ENCODE measurements at places on chromosomes 7 and 10.
A peak's percentile ranks its signal among the peaks of the same experiment; 100 is the strongest.

GRCh38 chr7:11817111-11817740 is 14.8 kb downstream of the THSD7A start:
- DNase-seq = no peak

- no peak for DNase-seq
Measured at GRCh38 chr10:63434866-63435854, 30.6 kb downstream of the JMJD1C start.

DNA sequence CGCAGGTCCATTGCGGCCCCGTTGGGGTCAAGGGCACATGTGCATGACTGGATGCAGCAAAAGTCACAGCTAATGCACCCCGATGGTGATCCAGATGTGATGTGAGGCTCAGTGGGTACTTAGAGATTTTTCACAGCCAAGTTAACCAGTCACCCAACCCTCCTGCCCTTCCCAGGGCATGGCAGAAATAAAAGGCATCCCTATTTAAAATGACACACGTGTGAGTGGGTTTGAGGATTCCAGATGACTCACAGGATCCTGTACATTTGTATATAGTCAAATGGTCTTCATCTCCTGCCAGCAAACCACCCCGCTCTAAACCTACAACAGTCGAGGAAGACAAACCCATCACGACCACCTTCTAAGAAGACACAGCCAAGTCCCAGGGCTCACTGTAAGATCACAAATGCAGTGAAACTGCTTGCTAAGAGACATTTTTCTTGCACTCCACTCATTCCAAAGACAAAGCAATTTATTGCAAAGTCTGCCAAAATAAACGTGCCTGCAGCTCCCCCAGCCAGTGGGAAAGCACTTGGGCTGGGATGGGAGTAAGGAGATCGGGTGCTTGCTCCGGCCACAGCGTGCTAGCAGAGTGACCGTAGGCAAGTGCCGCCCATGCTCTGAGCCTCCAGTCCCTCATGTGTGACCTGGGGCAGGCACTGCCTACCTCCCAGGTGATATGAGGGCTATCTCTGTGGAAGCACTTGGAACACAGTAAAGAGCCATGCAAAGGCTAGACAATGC is 86.6 kb upstream of the MACROH2A2 start:
- peak; percentile 16 for DNase-seq

DNA sequence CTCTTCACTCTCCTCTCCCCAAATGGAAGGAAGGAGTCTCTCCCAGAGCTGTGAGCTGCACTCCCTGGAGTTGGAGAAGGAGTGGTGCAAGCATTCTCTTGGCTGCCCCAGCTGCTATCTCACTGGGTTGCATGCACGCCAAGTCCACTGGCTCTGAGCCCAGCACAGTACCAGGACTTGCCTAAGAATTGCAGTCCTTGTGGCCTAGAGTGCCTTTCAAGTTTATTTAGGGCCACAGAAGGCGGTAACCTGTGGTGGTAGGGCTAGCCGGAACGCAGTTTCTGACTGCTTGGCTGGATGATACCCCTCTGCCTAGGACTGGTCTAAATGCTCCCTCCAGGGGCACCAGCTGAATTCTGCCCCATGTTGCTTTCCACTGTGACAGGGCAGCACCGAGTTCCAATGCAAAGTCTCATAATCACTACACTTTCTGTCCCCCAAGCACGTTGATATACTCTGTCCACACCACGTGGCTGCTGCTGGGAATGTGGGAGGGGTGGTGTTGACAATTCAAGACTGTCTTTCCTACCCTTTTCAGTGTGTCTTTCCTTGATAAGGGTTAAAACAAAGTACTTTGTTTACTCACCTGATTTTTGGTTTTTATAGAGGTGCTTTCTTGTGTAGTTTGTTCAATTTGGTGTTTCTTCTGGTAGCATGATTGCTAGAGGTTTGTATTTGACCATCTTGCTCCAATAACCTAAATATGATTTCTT is 57.0 kb downstream of the PHTF2 start:
- DNase-seq = no peak

DNA sequence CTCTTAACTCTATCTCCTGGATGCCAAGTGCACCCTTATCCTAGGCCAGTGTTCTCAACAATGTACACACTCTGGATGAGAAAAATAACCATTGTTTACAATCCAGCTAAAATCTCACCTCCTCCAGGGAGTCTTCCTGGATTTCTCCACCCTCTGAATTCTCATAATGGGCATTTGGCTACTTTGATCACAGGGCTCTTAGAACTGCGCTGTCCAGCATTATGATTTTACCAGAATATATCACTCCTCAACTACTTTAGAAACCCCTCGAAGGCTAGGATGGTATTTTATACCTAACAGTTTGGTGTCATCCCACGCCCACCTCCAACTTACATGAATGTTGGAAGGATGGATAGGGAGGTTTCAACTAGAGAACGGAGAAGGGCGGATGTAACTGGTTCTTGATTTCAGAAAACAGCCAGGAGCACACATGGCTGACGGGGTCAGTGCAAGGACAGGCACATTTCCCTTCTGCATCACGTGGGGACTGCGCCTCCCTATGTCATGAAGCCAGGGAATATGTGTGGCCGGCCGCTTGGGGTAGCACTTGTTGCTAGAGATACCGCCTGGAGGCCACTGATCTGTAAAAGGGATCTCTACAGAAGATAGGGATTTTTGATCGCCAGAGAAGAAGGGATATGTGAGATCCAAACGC is 1.2 kb upstream of the ATP6V0E2 start:
- DNase-seq = peak; percentile 87

DNA sequence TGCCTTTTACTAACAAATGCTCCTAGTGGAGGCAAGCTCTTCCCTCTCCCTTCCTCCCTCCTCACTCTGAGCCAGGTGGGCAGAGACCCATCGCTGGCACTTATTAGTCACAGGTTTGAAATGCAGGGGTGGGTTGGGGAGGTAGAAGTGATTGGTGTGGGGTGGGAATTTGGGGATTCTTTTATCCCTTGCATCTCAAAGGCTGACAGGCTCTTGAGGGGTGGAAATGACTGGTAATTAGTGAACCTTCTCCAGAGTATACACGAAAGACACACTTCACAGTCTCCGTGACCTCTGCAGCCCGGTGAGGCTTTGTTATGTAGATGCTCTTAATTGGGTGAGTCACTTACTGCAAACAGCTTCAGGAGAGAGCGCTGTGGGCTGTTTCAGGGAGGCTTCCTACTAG is 13.9 kb upstream of the LRMDA start:
- no peak for DNase-seq

DNA sequence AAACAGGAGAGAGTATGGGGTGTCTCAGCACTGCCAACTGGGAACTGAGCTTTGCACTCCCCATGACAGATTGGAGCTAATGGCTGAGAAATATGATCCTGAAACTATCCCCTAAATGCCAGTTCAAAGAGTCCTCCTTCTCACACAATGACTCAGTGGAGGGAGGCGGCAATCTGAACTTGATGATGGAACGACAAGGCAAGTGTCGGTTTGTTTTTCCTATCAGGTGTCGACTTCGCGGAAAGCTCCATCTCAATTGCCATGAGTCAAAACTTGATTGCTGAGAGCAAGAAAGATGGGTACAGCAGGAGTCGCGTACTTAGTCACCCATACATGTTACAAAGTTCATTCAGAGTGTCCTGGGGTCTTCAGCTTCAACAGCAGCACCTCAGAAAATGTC is 52.5 kb downstream of the NPY start:
- DNase-seq = peak; percentile 38

- DNase-seq = no peak
Measured at GRCh38 chr7:46839651-46840050, 742.3 kb downstream of the TNS3 start.

All from renal pelvis (tissue), 12 donors.